Stimulated activated CD8-positive, alpha-beta memory T cell treated with anti-CD3 and anti-CD28 coated beads, Interleukin-4, amount 100 ng/mL, for 4 hours (primary cell): ENCODE measurements at places on chromosomes 4 and X.

- no peak for DNase-seq
These were observed 3.8 kb downstream of the NAP1L5 start for GRCh38 chr4:88693792-88694191.

- no peak for DNase-seq
These were observed 276.7 kb downstream of the UNC5C start for GRCh38 chr4:95272036-95272435.

GRCh38 chr4:42327323-42327722 lies 70.0 kb upstream of the SHISA3 start:
- no peak for DNase-seq

DNA sequence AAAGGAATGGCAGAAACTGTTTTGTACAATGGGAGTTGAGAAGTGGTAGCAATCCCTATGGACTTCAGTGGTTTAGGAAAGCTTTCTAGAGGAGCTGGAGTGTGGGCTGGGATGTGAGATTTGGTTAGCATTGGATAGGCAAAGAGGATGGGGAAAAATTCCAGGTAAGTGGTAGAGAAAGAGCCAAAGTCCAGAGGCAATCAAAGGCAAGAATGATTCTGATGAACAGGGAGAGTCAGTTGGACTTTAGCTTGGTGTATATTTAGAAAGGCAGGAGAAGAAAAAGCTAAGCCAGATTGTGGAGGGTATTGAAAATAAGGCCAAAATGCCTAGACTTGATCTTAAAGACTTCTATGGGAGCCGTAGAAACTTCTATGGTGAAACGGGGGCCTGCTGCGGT lies 3.7 kb upstream of the VSIG4 start:
- DNase-seq = no peak

DNA sequence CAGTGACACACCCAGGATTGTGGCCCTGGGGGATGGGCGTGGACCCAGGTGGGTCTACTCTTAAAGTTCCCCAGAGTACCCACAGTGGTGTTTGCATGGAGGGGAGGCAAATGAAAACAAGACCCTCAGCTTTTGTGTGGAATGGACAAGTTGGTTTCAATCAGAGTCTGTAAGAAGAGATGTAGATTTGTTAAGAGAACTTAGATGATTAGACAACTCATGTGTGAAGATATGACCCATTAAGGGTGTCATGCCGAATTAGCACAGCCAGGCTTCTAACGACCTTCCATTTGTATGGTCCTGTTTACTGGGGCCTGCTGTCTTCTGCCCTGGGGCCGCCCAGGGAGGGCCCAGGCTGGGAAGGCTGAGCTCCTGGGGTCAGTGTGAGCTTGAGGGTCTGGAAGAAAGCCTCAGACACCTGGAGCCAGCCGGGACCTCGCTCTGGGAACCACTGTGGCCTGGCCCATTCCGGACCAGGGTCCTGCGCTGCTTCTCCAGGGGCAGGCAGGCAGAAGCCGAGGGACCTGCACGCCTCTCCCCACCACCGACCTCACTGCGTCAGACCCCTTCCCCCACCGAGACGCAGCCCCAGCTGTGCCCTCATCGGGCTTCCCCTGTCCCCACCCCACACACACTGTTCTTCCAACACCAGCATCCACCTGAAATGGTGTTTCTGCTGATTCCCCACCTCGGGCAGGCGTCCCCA lies 20.4 kb downstream of the UVSSA start:
- no peak for DNase-seq

DNA sequence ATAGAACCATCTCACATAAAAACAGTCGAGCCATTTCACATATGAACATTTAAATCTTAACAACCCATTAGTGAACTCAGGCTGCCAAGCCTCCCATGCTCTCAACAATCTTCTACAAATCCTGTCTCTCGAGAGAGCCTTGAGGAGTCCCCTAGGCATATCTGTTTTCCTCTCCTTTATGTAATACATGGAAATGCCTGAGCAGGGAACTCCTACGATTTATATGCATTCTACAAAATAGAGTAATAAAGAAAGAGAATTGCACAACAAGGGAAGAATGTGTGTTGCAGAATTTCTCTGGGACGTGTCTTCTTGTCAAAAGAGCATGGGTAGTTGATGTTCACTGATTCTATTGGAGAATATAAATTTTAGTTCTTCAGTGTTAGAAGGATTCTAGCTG lies 101.8 kb upstream of the VCX2 start:
- DNase-seq = no peak

- no peak for DNase-seq
These were observed 41.9 kb downstream of the COL4A6 start for GRCh38 chrX:108396188-108396891.
